ENCODE measurements at places on chromosomes 6 and 20.
A peak's percentile ranks its signal among the peaks of the same experiment; 100 is the strongest.

DNA sequence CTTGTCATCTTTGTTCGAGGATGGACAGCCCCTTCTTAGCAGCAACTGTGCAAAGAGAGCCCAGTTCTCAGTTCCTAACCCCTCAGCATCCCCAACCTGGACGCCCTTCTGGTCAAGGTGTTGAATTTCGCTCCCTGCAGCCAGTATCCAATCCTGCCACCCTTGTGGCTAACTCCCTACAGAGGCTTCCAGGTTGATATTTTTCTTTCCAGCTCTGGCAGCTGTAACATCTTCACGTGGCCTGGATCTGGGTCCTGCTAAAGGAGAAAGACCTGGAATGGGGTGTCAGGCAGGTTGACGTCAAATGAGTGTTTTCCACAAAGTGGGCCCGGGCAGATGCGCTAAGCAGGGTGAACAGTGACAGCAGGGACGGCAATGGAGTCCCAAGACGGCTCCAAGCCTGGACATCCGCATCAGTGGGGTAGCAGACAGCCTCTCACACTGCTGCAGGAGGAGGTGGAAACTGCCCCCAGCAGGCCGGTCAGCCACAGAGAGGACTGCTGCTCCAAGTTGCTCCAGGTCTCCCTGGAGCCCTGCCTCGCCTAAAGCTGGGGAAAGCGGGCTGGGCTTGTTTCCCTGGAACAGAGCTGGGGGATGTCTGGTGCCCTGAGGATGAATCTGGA lies 1.0 kb upstream of the YTHDF1 start:
- DNase-seq: no peak

GRCh38 chr6:163655217-163656121 lies 241.0 kb downstream of the QKI start:
- DNase-seq: no peak

- DNase-seq: no peak
Observed at GRCh38 chr20:9330151-9330550, 184.2 kb upstream of the LAMP5 start.

DNA sequence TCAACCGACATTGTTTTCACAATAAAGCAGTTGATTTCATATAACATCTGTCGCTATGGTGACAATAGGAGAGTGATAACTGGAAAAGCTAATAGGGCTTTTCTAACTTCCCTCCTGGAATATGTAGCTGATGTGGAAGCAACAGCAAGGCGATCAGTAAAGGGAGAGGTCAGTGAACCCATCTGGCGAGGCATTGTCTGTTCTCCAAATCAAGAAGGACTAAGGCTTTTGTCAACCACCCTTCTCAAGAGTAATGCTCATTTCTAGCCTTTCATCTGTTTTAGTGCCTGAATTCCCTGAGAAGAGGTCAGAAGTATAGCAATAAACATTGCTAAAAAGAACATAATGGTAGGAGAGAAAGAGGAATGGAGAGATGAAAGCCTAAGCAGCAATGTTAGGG lies 201.3 kb downstream of the AKAP7 start:
- no peak for DNase-seq

DNA sequence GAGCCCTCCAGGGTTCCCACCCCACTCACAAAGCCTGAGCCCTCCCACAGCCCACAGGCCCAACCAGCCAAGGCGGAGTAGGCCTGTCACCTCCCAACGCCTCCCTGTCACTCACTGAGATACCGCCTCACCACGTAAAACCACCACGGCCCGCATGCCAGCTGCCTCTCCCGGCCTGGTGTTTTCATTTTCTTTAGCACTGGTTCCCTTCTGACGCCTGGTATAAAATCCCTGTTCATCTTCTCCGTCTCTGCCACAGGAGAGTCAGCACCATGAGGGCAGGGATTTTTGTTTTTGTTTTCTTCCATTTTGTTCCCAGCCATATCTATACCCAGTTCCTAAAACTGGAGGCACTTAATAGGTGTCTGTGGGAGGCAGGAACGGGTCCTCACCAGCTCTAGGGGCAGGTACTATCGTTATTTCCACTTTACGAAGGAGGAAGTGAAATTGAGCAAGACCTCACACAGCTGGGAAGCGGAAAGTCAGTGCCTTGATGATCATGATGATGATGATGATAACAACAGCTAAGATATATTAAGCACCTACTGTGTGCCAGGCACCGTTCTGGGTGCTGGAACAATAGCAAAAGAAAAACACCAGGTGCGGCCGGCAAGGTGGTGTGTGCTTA lies 58.6 kb downstream of the SNAI1 start:
- no peak for DNase-seq

GRCh38 chr20:23277316-23277715 lies 73.3 kb upstream of the NXT1 start:
- no peak for DNase-seq

DNA sequence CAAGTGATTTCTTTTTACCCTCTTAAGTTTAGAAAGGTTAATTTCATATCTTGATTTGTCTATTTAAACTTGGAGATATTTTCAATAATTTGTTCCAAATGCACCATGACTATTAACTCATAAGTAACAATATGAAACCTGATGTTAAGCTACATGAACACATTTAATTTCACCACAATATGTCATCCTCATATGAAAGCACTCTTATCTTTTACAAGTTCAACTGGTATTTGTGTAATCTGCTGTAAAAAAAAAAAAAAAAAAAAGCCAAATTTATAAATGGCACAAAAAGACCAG lies 110.4 kb downstream of the HFE start:
- no peak for DNase-seq

- no peak for DNase-seq
Observed at GRCh38 chr20:7975851-7976414, 35.7 kb upstream of the HAO1 start.

DNA sequence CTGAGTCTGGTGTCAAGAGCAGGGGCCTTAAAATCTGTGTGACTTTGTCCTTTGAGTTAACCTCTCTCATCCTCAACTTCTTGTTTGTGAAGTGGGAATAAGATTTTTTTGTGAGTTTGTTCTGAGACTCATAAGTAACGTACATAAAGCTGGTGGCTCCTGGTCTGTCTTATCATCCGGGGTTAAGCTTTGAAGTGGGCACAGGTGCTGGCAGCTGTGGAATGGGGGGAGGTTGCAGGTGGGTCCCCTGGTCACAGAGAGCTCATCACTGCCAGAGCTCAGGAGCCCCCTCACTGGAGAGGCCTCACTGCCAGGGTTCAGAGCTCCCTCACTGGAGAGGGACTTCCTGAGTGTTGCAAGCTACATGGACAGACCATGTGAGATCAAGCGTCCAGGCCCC lies 174.1 kb downstream of the NRN1 start:
- DNase-seq: no peak

DNA sequence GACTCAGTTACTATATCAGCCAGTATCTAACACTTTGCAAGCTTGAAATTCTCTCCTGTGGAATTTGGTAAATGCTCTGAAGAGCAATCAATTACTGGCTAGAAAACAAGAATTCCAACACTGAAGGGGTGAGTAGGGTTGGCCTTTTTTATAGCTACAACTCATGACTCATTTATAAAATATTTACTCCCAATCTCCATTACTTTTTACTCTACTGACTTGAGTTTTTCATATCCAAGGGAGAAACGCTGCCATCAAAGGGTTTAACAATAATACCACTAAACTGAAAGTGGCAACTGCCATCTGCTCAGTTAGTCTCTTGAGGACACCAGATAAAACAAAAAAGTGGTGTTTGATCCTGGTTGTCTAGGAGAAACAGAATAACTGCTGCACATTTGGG lies 203.1 kb downstream of the UBE3D start:
- no peak for DNase-seq

- no peak for DNase-seq
Observed at GRCh38 chr6:98056955-98057354, 773.9 kb upstream of the MMS22L start.

DNA sequence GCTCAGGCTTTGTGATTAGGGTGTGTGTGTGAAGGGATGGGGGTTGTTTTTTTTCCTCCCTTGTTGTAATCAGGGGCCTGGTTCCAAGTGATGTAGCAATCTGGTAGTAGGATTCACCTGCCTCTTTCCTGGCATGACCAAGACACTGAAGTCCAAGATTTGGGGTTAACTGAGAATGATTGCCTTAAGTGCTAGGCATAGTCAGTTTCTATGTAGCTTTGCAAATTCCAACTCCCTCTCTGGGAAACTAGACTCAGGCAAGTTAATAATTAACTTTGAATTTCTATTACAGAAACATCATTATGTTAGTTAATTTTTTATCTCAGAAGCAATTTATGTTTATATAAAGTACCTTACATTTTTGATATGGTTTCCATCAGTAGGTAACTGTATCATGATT lies 43.6 kb downstream of the NUS1 start:
- DNase-seq: no peak

DNA sequence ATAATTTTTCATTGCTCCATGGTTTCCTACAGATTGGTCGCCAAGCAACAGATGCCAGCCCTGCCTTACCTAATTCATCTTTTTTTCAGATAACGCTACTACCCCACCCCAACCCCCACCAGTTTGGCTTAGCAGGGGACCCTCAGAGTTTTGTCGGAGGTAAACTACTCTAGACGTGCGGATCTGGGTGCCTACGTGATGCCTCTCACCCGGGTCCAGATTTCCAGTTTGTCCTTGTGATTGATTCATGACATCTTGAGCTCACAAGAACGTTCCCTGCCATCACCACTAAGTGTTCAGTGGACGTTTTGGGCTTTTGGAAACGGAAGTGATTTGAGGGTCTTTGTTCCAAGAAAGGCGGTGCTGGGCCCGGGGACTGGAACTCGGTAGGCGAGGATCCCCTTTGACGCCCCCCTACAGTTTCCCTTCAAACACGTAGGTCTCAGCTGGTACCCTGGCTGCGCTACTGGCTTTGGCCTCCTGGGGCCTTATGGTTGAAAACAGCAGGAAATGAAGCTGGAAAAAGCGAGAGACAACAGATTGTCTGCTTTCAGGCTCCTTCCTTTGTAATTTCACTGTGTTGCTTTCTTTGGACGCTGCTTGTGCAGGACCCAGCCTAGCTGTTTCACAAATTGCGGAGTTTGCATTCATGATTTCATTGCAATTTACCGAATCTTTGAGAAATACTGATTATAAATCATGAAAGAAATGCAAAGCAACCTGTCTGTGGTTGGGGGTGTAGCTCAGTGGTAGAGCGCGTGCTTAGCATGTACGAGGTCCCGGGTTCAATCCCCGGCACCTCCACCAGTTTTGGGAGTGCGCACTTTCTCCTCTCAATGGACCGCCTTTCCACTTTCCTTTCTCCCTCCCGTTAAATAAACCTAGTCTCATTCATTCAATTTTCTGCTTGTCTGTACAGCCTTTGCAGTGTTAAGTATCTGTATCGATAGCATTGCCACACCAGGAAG lies 81.0 kb downstream of the GPX5 start:
- peak; percentile 38 for DNase-seq

DNA sequence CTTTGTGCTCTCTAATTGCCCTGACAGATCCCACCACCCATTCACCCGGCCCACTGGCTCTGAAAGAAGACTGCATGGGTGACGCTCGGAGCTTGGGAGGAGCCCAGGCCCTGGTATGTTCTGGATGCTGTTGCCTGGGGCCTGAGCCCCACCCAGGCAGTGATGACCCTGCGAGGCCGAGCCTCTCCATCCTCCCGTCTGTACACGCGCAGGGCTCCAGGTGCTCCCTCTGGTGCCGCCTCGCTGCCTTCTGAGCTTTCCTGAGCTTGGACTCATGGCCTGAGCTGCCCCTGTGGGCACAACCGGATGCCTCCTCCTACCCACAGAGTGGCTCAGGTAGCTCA lies 61.2 kb downstream of the STK35 start:
- DNase-seq: no peak

GRCh38 chr20:12965870-12966251 lies 42.9 kb upstream of the SPTLC3 start:
- no peak for DNase-seq

GRCh38 chr6:90202156-90202555 lies 94.5 kb downstream of the BACH2 start:
- no peak for DNase-seq

DNA sequence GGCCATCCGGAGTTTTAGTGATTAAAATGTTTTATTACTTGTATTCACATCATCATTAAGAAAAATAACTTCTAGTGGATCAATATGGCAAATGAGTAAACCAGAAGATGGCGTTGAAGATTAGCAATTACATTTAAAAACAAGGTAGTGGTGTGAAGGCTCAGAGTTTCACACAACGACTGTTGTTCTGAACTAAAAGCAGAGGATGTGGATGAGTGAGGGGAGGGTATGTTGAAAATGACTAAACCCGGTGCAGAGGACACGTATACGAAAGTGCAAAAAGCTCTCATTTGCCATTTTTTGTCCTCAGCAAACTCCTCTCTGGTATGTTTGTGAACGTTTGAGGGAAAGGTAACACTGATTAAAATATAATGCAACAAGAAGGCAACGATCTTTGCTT lies 1.9 kb upstream of the IRF4 start:
- DNase-seq: no peak

GRCh38 chr6:51855310-51856082 lies 231.9 kb downstream of the PKHD1 start:
- DNase-seq: peak; percentile 36

DNA sequence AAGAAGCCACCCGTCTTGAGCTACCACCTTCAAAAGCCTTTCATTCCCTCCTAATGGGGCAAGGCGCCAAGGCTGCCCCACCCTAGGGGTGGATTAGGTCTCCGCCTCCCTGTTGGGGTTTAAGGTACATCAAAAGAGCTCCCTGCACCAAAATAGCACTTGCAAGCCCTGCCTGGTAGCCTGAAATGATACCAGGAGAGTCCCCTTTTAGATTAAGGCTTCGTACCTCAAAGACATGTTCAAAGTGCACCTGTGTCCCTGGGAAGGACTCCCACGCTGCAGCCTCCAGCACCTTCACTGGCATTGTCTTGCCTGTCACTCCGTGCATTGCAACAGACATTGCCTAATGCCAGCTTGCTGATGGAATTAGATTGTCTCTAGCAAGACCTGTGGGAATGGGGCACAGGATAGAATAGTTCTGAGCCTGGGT lies 15.7 kb upstream of the CDKN1A start:
- DNase-seq: no peak

- DNase-seq: no peak
Observed at GRCh38 chr6:162690158-162690557, 37.4 kb downstream of the PRKN start.

DNA sequence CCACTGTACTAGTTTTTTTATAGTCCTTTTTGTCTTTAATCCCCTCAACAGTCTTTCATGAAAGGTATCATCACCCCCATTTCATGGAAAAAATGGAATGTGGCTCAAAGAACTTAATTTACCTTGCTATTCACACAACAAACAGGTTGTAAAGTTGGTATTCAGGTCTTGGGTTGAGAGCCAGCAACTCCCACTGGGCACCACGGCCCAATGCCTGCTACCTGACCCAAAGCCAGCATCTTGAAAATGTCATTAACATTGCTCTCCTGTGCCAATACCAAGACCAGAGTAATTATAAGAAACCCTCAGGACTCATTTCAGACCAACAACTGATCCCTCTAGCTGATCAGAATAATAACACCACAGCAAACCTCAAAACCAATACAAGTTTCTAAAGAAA lies 75.7 kb downstream of the METTL24 start:
- DNase-seq: no peak

- DNase-seq: no peak
Observed at GRCh38 chr20:49545572-49545971, 22.4 kb downstream of the PTGIS start.

DNA sequence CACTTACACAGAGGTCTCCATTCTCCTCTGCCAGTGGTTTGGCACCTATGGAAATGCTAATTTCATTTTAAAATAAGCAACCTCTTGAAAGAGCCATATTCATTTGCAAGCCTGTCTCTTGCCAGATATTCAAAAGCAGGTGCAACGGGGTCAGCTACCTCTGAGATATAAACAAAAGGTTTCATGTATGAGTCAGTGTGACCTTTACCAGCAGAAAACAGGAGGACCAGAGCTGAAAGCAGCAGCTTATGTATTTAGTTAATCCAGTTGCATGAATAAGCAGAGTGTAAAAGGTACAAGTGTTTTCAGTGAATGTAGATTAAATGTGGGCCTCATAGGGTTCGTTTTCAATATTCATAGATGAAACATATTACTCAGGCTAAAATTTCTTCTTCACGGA lies 56.0 kb downstream of the TENT5A start:
- no peak for DNase-seq

Data from CD4-positive, alpha-beta T cell treated with Interleukin-4 for 1 hour (primary cell).